A549 treated with dexamethasone at 1 μM for 4 hours (cell line): ENCODE measurements at places on chromosomes 3 and 15. TPM values are rescaled to one million over a fixed set of nuclear protein-coding genes. Genes with fewer than 3 reads are reported as not detected.

Gene COL7A1
- total RNA-seq, result 87.7 to 170 TPM (median 128 TPM) in 5 replicates

Gene ATP13A5
- not detected in 5 replicates for total RNA-seq

Gene UQCC5
- total RNA-seq, result 47.1 to 85.1 TPM (median 48.4 TPM) in 5 replicates

Gene SCAANT1
- total RNA-seq, result not detected in 5 replicates

Gene C3orf20
- 0.02 to 0.06 TPM in 2 of 5 replicates, not detected in the others for total RNA-seq

Gene RHOA
- total RNA-seq, result 484 to 517 TPM (median 500 TPM) in 5 replicates

Gene EFHB
- total RNA-seq, result 0.79 to 2.3 TPM (median 1.5 TPM) in 5 replicates

Gene GABRA5
- 86.0 to 118 TPM (median 107 TPM) in 5 replicates for total RNA-seq

Gene PLSCR5
- not detected in 5 replicates for total RNA-seq

Gene LRIG1
- total RNA-seq, result 5.5 to 7.1 TPM (median 6.0 TPM) in 5 replicates

Gene OIP5
- 11.3 to 12.7 TPM (median 12.1 TPM) in 5 replicates for total RNA-seq

Gene MST1R
- 3.6 to 6.7 TPM (median 6.1 TPM) in 5 replicates for total RNA-seq

Gene PAQR9
- 1.8 to 2.5 TPM (median 2.0 TPM) in 5 replicates for total RNA-seq
